ENCODE measurements at places on chromosomes 4 and X.

GRCh38 chr4:94135701-94136100 is 72.0 kb upstream of the SMARCAD1 start:
- DNase-seq: no peak

GRCh38 chrX:15299941-15300851 is 15.2 kb downstream of the ASB11 start:
- DNase-seq: no peak

- DNase-seq: no peak
Observed at GRCh38 chr4:112113864-112114263, 31.4 kb upstream of the FAM241A start.

DNA sequence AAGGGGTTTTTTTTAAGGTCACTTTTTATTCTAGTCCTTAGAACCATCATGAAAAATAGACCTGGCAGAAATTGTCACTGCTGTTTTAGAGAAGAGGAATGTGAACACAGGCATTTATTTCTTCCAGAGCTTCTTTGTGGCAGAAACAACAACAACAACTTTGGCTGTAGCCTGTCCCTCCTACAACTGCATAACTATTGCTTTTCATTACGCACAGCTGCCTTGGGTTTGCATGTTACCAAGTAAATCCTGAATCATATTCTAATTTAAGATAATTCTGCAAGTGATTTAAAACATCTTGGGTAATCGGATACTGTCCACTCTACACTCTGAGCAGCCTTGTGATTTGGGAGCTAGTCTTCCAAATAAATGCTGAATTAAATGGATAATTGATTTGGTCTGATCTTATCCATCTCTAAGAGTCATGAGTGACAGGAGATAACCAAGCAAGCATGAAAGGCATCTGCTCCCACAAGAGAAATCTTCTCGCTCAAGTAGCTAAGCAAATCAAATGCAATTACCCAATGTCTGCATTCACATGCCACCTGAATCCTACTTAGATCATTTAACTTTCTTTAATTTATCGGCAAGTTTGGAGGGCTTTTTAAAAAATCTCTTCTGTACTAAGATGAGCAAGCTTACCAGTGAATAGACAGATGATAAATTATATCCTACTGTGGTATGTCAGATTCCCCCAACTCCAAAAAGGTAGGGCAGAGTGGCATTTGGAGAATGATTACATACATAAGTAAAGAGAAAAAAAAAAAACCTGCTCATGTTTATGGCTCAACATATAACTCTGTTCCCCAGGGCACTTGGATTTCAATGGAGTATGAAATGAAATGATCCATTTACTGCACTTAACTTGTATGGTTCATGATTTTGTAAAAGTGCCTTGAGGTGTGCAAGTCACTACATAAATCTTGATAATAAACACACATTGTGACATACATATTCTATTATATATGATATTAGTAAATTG is 73.6 kb downstream of the EGF start:
- no peak for DNase-seq

DNA sequence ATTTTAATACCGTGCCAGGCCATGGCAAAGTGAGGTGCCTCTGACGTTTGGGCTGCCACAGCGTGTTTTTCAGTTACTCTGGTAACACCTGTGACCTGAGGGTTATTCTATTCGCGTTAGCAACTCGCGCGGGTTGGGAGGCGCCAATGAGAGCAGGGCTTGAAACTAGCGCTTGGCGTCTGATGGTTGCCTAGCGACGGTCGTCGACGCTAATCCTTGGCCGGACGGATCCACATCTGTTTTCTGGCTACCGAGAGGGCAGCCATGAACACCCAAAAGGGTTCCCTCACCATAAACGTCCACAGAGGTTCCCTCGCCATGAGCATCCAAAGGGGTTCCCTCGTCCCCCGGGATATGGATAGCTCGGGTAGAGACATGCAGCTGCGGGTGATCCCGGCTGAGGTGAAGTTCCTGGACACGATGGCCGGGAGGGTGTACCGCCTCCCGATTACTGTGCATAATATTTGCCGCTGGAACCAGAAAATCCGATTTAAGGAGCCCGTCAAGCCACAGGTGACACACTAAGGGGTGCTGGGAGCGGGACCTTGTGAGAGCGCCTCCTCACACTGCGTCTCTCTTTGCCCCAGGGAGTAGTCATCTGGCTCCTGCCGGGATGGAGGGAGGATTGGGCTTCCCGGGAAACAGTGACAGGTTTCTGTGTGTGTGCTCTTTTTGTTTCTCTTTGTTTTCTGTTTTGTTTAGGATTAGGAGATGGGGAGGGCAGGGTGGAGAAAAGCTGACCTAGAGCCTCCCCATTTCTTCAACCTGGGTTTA is at the start of gene CFAP47:
Gene CFAP47 (plus strand): TSS at position 199 of the 774 bp plus-strand sequence. CDS start 66 bp downstream, at position 265.
- DNase-seq: no peak

GRCh38 chr4:99356992-99357391 is 4.4 kb upstream of the ADH1C start:
- no peak for DNase-seq

DNA sequence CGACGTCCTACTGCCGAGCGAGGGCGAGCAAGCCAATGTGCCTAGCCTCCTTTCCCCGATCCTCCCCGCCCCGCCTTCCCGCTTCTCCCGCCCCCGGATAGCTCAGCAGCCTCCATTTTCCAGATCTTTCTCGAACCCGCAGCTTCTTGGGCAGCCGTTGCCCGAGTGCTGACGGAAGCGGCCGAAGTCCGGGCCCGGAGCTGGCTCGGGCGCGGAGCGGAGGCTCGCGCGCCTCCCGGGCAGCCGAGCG is 172 bp upstream of the HSPA4L start:
- peak; percentile 53 for DNase-seq

GRCh38 chr4:147050356-147050765 is 104.7 kb upstream of the TTC29 start:
- no peak for DNase-seq

DNA sequence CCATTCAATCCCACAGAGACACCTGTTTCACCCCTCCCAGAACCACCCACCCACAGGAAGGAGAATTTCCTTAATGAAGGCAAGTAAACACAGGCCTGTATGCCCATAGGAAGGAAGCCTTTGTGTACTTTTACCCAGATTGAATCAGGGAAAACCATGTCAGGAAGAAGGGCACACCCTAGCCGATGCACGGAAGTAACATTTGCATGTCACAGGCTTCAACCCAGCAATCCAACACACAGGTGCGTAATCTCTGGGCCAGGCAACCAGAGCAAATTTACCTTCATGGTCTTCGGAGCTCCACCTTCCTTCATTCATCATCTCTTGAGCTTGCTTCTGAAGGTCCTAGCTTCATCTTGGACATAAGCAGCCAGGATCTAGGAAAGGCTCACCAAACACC is 206.3 kb downstream of the SHROOM3 start:
- DNase-seq: no peak

DNA sequence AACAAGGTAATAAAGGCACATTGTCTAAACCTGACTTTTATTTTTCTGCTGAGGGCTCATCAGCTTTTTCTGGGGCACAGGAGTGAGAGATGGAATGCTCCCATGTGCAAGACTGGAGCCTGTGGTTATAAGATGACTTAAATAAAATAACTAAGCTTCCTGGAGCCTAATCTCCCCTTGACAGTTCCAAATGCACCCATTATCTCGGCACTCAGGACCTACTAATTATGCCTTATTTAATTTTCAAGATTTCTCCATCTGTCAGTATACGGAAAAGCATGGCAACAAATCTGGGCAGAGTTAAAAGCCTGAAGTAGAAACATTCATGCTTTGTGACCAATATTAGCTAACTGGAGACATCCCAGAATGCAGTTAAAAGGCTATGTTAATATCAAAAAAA is 416.7 kb upstream of the TEX13C start:
- DNase-seq: no peak

- DNase-seq: no peak
Observed at GRCh38 chr4:167238226-167238625, 3.9 kb upstream of the SPOCK3 start.

DNA sequence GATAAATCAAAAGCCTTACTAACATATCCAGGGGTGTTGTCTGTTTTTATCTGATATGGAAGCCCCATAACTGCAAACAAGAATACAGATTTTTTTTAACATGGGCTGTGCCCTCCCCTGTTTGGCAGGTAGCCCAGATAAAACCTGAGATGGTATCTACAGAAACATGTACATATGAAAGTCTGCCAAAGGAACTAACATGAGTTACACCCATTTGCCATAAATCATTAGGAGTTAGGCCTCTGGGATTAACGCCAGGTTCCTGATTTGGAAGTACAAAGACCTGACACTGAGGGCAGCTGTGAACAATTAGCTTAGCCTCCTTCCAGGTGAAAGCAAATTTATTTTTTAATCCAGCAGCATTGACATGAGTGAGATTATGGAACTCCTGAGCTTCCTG is 264.3 kb downstream of the TECRL start:
- no peak for DNase-seq

- no peak for DNase-seq
Observed at GRCh38 chrX:151825925-151826485, 86.7 kb upstream of the MAGEA4 start.

DNA sequence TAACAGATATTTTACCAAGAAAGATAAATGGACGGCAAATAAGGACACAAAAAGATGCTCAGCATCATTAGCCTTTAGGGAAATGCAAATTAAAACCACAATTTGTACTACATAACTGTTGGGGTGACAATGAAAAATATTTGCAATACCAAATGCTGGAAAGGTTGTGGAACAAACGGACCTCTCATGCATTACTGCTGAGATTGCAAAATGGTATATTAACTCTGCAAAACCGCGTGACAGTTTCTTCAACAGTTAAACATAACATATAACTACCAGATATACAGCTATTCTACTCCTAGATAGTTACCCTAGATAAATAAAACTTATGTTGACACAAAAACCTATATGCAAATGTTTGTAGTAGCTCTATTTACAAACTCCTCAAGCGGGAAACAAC is 6.3 kb upstream of the OTC start:
- DNase-seq: no peak

DNA sequence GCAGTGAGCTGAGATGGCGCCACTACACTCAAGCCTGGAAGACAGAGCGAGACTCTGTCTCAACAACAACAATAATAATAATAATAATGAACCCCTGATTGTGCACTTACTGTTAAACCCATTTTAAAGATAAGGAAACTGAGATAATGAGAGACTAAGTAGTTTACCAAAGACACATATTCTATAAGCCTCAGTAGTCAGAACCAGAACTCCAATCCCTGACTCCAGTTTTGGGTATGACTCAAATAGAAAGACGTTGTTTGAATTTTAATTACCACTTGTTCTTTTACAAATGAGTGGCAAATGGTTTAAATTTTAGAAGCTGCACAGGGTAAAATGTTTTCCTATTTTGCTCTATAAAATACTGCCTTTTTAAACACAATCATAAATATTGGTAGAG is 37.4 kb downstream of the ACSL4 start:
- DNase-seq: no peak

DNA sequence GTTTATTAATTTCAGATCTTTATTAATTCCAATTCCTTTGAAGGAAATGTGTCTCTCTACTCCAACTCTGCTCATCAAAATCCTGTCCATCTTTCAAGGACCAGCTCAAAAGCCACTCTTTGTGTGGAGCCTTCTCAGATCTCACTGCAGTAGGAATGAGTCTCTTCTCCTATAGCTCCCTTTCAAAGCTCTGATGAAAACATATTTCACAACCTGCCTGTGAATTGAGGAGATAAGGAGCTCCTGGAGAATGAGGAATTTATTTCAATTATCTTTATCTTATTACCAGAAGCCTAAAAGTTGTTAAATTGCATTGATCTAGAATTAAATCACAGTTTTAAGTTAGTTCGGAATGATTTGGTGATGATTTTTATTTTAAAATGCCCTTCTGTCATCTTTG is 92.6 kb upstream of the TRPC3 start:
- no peak for DNase-seq

- DNase-seq: no peak
Observed at GRCh38 chr4:113327494-113327893, 278.0 kb downstream of the ANK2 start.

DNA sequence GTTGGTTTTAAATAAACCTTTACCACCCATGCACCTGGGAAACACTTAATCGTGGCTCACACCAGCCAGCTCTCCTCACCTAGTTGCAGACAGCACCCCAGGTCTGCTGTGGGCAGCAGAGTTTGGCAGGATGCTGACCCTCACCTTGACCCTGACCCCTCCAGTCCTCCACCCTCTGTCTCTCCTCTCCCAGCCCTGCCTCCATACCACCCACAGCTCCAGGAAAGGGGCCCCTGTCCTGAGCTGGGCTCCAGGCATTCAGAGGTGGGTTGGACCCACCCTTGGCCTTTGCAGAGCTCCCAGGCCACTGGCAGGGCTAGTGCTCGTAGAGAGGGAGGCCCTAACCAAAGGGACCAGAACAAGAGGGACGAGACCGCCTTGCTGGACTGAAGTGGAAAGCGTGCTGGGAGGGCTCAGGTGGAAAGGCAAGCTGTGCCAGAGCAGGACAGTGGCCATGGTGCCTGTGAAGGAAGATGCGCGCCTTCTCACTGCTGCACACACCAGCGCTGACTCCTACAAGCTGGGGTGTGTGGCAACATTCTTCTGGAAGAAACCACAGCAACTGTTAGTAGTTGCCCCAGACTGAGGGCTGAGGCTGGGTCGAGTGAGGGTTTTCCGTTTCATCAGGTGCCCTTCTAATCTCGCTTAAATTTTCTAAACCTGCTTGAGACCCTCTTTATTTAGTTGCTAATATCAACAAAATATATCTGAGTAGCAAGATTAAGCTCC is 10.7 kb upstream of the S100P start:
- no peak for DNase-seq

DNA sequence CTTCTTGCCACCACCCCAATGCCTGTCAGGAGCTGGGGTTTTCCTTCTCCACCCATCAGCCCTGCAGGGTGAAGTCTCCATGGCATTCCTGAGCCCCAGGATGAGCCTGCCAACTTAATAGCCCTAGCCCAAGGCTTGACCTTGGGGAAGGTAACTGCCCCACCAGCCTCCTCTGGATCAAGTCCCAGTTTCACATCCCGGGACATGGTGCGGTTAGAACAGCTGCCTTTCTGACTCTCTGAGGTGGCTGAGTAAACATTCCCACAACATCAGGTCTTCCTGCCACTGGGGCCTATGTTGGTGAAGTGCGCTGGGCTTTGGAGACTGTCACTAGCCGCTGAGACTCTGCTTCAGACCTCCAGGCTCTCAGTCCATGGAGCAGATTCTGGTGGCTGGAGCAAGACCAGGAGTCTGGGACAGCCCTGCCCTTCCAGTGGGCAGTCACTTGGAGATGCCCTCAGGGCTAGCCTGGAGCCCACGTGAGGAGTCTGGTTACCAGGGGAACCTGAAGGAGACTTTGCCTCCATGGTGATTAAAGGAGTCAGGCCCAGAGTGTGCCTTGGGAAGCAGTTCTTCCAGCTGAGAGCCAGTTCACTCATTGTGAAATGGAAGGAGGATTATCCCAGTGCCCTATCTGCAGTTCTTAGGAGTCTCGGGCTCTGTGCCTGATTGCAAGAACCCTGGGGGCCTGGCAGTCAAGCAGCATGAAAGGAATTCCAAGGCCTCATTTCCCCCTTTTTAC is 56.8 kb downstream of the SMIM20 start:
- DNase-seq: no peak

- no peak for DNase-seq
Observed at GRCh38 chr4:100312615-100313350, 122.5 kb upstream of the DDIT4L start.

Measured in activated naive CD4-positive, alpha-beta T cell treated with anti-CD3 and anti-CD28 coated beads, Interleukin-2, amount 10 ng/mL, durations not matched to agents 7 days and 5 days (primary cell).